Tibial nerve (tissue), 4 donors: ENCODE measurements at places on chromosomes 2 and 18. TPM values are rescaled to one million over a fixed set of nuclear protein-coding genes. Genes with fewer than 3 reads are reported as not detected.

GRCh38 chr18:70072678-70073077 lies 125.0 kb upstream of the CD226 start:
- DNase-seq = no peak

DNA sequence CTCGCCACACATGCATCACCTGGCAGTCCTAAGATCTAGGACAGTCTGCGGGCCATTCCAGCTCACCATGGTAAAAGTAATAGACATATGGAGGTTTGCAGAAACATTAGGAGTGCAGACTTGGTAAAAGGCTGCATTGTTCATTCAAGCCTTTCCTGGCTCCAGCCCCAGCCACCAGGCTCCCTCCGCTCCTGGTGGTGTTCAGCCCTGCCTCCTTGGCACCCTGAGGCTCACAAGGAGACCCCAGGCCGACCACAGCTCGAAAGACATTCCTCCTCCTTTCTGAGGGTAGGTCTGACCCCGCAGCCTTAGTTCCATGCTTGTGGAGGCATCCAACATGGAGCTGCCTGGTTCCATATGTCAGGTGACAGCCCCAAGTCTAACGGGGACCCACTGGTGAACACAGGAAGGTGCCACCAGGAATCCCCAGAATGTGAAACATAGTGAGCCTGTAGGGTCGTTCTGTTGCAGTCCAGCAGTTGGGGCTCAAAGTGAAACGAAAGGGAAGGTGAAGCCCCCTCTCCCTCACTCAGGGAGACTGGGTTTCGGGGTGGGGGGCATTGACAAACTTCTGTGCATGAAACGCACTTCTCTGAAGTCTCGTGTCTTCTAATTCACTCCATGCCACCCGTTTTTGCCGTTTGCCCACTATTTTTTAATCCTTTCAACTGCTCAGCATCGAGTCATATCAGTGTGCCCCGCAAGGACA lies 5.0 kb upstream of the SP100 start:
- no peak for DNase-seq

DNA sequence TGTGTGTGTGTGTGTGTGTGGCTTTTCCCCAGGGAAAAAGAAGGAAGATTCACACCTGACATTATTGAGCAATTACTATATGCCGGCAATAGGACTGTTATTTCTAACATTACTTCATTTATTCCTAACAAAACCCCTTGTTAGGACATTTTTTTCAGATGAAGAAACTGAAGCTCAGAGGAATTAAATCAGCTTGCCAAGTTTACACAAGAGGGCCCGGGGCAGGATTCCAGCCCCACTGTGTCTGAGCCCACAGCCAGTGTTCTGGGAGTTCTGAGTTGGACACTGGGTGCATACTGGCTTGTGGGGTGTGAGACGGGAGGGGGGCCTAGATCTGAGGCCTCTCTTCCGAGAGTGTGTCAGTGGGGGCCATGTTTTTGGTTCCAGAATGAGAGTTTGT lies 9.9 kb downstream of the TOGARAM2 start:
- DNase-seq = no peak

GRCh38 chr2:26715528-26716270 lies 23.2 kb downstream of the KCNK3 start:
- DNase-seq = no peak

The QPCT gene
- 4.8 TPM for total RNA-seq

DNA sequence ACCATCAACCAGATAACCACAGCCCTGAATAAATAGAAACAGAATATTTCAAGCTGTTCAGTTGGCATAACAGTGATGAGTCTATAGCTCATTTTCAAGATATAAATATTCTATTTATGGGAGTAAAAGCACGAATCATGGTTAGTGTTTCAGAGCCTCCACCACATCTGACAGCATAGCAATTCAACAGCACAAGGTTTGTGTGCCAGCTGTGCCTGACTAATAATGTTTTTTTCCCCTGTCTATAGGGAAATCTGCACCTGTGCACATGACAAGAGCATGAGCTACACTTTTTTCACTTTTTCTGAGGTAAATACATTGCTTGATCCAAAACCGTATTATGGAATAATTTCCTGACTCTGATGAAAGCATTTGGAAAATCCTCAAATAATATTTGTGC lies 251.3 kb downstream of the RPIA start:
- no peak for DNase-seq

DNA sequence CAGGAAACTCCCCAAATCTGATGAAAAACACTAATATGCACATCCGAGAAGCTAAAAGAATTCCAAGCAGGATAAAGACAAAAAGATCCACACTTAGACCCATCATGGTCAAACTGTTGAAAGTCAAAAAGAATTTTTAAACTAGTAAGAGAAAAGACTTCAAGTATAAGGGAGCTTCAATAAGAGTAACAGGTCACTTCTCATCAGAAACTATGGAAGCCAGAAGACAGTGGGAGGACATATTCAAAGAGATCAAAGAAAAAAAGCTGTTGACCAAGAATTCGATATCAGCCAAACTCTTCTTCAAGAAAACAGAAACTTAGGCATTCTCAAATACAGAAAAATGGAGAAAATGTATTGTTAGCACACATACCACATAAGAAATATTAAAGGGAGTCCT lies 50.4 kb downstream of the ZC3H8 start:
- DNase-seq = no peak

The LYPD6 gene
- 7.1 TPM for total RNA-seq

DNA sequence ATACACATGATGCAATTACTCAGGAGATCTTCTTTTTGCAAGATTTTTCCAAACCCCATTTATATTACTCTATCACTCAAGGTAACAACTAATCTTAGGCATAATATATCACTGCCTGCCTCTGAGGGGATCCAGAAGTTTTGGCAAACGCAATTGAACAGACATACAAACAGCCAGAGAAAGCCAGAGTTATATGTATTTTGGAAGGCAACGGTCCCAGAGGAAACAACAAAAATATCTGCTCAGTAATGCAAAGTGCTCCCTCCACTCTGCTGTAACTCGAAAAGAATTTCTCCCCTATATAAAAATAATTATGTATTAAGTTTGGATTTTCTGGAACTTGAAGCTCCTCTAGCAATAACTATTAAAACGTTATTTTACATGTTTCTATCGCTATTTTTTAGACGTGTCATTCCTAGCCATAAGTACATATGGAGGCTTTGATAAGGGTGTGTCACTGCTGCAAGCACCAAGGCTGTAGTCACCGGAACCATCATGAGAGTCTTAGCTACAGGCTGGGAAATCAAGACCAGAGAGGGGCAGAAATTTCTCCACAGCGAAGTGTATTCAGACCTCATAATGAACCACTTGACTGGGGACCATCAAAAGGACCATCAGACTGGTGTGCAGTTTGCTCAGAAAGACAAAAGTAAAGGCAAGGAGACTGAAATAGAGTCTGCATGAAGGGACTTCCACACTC lies 3.7 kb upstream of the GKN1 start:
- no peak for DNase-seq
